ENCODE measurements at places on chromosomes 16 and 17.

DNA sequence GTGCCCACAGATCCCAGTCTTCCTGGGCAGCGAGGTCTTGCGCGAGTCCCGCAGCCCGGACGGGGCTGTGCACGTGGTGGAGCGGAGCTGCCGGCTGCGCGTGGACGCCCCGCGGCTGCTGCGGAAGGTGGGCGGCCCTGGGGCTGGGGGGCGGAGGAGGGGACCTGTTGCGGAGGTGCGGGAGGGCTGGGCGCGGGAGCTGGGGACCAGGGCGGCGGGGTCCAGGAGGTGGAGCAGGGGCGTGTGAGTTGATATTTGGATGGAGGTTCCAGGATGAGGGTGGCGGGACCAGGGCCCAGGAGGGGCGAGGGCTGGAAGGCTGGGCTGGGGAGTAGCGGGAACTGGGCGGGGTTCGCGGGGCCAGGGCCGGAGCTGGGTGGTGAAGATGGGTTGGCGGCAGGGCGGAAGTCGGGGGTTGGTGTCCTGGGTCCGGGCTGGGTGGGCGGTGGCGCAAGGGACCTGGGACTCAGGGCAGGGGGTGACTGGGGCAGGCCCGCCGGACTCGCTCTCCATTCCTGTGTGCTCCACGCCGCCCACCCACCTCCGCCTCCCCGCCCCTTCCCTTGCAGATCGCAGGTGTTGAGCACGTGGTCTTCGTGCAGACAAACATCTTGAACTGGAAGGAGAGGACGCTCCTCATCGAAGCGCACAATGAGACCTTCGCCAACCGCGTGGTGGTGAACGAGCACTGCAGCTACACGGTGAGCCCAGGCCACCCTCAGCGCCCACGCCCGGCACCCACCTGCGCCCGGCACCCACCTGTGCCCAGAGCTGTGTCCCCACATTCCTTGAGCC, 29.6 kb downstream of the SEC14L5 start:
- DNase-seq = no peak

DNA sequence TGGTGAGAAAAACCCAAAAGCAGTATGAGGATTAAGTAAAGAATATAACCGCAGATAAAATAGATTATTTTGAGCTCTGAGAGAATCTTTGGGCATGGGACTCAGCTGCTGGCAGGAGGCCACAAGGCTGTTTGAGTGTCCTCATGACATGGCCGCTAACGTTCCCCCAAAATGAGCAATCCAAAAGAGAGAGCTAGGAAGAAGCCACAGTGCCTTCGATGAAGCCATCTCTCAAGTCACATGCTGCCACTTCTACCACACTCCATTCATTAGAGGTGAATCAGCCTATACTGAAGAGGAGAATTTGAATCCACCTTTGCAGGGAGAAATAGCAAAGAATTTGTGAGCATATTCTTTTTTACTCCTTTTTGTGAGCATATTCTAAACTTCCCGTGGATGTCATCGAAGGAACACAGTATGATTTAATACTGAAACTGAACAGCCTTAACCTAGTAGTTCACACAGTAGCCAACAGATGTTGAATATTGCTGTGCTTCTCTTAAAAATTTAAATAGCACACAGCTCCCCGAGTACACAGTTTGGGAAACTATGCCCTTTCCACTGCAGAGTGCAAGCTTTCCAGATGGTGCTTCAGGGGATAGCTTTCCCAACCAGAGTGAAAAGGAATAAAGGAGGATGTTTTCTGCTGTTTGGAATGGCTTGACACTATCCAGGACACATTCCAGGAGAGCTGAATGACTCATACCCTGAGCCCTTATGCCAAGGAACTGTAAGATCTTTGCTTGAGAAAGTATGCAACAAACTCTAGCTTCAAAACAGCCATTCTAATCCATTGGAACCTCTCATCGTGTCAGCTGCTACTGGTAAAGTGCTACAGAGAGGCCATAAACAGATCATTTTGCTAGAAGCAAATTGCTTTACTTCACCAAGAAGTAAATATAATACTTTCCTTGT, 33.9 kb downstream of the ANKFY1 start:
- DNase-seq = peak; percentile 81

- DNase-seq = no peak
Measured at GRCh38 chr16:17939723-17940122, 396.8 kb downstream of the NPIPA8 start.

DNA sequence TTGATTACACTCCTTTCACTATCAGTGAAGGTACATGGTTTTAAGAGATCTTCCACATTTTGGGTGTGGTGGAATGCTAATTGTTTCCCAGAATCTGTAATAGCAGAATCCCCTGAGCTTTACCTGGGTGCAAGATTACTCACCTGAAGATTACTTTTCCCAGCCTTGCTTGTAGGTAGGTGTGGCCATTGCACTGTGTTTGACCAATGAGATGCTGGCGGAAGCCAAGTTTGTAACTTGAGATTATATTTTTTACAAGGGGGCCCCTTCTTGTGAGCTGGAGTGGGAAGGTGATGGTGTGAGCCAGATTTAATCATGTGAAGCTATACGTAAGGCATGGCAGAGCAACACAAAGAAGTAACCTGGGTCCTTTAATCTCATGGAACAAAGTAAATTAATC, 294.3 kb downstream of the TOX3 start:
- no peak for DNase-seq

DNA sequence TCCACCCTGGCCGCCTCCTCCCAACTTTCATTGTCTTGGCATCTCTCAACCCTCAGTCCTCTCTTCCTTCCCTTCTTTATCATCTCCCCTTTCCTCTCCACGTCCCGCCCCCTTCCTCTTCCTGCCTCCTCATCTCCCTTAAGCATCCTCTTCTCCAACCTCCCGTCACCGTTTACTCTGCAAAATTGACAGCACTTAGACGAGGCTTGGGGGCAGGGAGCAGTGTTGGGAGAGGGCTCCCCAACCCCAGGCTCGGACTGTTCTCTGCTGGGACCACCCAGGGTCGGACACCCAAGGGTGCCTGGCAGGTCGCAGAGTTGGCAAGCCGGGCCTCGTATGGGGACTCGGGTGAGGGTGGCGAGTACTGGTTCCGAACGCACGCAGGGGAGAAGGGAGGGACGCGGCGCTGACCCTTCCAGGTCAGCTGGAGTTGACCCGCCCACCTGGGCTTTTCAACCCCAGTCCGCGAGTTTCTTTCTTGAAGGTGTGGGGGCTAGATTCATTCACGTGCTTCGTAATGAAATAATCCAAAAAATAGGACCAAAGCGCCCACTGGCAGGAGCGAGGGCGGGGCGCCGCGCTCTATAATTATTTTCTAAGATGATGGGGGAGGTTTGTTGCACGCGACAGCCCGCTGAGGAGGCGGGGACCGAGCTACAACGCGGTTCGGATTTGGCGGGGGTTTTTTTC, 775 bp upstream of the PAGR1 start:
- no peak for DNase-seq

DNA sequence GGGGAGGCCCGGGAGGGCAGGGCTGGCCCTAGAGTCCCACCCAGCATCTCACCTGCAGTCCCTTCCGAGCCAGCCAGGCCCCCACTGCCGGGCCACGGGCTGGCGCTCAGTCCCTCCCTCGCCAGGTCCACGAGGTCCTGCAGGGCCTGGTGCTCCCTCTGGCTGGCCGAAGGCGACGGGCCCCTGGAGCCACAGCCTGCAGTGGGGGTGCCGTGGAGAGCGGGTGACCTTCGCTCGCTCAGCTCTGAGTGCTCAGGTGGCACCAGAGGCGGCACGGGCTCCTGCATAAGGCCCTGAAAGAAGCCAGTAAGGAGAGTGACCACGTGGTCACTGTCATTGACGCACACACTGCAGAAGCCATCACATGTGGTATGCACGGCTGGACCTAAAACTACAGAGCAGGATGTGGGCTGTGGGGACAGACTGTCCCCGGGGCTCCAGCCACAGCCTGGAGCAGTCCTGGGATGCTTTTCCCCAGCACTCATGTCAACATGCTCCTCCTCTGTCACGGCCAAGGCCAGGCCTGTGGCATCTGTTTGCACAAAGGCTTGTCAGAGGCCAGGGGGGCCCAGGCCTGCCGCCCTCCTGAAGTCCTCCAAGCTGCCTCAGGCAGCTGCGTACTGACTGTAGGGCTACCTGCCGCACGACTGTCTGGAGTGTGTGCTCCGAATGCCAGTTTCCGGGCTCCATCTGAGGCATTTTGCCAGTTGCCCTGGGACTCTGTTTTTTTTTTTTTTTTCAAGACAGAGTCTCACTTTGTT, 15.1 kb downstream of the SLX4 start:
- no peak for DNase-seq

- DNase-seq = peak; percentile 32
Measured at GRCh38 chr17:53462393-53462811, 360.3 kb upstream of the KIF2B start.

DNA sequence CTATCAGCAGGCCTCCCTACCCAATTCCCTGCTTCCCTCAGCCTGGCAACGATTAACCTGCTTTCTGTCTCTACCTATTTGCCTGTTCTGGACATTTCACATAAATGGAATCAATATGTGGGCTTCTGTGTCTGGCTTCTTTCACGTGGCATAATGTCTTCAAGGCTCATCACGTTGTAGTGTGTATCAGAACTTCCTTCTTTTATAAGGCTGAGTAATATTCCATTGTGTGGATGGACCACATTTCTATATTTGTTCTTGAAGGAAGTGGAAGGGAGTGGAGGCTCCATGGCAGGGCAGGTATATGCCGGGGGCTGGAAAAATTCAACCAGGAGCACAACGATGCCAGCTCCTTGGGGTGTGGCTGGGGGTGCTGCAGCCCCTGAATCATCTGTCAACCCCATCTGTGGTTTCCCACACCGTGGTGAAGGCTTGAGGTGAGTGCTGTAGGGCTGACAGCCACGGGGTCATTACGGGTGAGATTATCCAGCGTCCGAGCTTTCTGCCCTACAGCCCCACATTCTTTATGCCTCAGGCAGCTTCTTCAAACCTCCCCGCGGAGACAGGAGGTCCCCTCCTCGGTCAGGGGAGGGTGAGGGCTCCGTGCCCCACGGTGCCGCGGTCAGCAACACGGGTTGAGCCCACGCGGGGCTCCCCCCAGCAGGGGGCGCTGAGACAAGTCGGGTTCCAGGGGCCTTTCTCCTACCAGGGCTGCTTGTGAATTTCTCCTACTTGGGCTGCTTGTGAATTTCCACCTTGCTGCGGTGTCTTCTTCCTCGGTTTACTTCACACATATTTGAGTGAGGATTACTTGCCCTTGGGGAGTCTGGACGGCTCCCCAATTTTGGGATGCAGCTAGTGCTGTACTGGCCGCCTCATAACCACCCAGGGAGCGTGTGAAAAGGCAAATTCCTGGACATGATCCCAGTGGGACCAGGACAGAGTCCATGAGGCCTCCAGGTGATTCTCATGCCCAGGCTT, 18.3 kb upstream of the WFIKKN2 start:
- DNase-seq = no peak

DNA sequence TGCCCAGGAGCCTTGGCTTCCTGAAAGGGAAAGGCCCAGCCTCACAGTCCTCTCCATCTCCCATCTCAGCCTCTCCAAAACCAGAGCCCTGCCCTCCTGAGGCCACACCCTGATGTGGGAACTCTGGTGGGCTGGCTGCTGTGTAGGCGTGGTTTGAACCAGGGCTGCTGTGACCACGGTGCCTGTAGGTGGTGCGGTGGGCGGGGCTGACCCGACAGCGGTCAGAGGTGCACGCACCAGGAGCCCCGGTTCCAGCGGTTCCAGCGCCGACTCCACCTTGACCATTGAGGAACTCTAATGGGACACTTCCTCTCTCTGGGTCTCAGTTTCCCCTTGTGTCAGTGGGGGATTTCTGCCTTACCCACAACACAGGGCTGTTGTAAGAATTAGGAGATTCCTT, 2.4 kb downstream of the RAP1GAP2 start:
- DNase-seq = no peak

GRCh38 chr16:9061358-9061813, 30.1 kb upstream of the HAPSTR1 start:
- no peak for DNase-seq

GRCh38 chr17:5511401-5512225, 25.2 kb downstream of the MIS12 start:
- DNase-seq = no peak

DNA sequence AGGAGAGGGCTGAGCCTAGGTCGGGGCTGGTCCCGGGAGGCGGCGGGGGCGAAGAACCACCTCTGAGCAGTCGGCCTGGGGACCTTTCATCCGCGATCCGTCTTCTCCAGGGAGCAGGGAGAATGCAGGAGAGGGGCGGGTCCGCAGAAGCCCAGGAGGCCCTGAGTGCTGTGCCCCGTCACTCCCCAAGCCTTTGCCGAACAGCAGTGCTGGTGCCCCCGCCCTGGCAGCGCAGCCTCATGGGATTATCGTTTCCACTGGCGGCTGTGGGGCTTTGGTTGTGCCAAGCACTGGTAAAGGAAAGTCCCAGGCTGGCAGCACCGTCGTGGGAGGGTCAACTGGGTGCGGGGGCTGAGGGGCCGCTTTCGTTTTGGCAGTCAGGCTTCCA, 631 bp downstream of the TBL3 start:
- no peak for DNase-seq

GRCh38 chr16:14335297-14335696, 264.2 kb downstream of the MRTFB start:
- no peak for DNase-seq

DNA sequence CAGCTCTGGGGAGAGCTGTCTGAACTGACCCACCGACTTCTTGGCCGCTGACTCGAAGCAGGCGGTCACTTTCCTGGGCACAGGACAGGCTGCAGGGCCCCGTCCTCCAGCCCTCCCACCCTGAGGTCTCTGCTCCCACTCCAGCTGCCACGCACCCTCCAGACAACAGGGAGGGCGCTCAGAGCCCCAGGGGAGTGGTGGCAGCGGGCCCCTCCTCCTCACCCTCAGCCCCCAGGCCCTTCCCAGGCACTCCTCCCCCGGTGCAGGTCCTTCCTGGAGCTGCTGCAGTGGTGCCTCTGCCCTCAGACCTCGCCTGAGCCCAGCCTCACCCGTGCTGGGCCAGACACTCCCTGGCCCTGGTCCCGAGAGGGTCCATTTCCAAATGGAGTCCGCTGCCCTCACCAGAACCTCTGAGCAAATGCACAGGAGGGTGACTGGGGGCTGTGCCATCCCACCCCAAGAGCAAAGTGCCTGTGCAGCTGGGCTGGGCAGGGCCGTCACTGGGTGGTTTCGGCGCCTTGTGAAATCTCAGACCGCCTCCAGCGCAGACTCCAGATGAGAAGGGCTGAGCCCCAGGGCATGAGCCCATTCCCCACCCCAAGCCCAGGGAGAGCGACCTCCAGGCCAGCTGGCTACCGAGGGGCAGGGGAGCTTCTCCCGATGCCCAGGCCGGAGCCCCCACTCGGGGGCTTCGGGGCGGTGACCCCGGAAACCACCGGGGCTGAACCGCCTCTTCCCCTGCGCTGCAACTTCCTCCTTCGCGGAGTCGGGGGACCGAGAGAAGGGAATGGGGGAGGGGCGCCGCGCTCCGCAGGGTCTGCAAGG, 717 bp downstream of the CYBA start:
- DNase-seq = no peak

- DNase-seq = no peak
Measured at GRCh38 chr17:61627125-61627524, 36.1 kb upstream of the NACA2 start.

DNA sequence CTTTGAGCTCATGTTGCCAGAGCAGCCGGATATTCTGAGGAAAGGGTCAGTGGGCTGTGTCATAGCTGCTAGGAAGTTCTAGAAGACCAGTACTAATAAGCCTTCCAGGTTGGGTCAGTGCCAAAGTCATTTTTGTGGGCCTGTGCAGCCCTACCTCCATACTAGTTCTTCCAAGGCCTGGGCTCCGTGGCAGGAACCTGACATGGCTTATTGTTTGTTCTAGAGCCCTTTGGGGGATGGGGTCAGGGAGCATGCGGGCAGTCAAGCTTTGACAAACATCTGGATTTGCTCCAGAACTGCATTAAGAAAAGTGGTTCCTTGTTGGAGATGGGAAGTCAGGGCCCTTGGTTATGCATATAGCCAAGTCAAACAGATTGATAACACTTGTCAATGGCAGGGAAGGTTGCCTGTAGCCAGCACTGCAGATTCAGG, 7.6 kb downstream of the ALKBH5 start:
- no peak for DNase-seq

GRCh38 chr16:50587543-50587942, 39.3 kb downstream of the NKD1 start:
- no peak for DNase-seq

Measured in RWPE1 (cell line).